ENCODE measurements at places on chromosomes 4 and X.
A peak's percentile ranks its signal among the peaks of the same experiment; 100 is the strongest.

DNA sequence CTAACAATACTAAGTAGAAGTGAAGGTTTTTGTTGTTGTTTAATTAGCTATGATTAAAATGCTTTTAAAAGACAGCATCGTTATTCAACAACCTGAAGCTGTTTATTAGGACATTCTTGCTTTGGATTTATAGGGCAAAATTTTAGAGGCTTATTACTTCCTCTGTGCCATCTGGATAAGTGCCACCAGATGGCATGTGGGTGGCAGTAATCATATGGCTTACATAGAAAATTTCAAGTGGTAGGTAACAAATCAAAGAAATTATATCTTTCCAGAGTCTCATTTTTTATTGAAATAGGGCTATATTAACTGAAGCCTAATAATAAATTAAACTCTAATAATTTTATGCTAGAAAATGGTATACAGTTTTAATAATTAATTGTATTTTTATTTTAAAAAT, 83.3 kb upstream of the HTR2C start:
- DNase-seq, result no peak

DNA sequence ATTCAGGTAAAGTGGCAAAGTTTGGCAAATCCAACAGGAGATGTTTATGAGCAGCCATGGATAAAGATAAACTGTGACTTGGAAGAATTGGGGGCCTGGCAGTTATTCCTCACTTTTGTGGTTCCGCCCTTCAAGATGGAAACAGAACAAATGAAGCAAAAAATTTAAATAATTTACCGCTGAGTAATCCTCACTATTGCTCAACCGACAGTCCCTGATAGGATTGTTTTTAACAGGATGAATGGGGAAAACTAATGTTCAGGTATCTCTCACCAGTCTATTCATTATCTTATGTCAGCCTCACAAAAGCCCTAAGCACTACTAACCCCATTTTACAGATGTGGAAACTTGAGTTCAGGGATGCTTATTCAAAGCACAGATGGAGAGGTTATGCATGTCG, 90.8 kb downstream of the FNIP2 start:
- DNase-seq, result peak; percentile 23

DNA sequence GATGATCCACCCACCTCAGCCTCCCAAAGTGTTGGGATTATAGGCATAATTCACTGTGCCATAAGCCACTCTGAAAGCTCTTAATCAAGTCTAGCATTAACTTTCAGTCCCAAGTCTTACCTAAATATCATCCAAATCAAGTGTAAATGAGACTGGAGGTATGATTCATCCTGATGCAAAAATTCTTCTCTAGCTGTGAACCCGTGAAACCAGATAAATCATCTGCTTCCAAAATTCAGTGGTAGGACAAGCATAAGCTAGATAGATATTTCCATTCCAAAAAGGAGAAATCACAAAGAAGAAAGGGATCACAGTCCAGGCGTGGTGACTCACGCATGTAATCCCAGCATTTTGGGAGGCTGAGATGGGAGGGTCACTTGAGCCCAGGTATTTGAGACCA, 8.8 kb upstream of the TBC1D25 start:
- DNase-seq, result peak; percentile 43

DNA sequence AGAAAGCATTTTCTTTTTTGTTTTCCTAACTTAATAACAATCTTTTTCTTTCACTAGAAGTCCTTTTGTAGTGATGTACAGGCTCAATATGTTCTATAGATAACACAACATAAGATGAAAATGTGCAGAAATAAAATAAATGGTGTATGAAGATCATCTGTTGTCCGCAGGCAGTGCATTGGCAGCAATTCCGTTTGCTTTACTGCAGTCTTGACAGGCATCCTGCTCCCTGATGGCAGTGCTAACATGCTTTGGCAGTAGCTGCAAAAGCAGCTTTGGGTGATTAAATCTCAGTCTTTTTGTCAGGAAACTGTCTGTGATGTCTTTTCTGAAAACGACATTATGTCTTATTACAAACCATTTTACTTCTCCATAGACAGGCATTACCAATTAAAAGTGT, 131.4 kb downstream of the TRAM1L1 start:
- DNase-seq, result no peak

GRCh38 chrX:30488092-30488491, 89.5 kb downstream of the TASL start:
- peak; percentile 37 for DNase-seq

DNA sequence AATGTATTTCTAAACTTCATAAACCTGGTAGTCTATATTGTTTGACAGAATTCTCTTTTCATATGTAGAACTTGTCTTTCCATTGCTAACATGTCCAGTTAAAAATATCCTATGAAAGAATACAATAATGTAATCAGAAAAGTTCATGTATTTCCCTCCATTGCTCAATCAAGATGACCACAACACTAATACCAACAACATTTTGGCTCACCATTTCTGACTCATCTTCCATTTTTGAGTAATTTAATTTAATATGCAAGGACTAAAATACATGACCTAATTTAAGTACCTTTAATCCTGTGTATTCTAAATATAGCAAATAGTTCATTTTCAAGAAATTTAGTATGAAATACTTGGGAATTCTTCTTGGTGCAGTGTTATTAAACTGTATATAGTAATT, 239.5 kb upstream of the GPC4 start:
- peak; percentile 84 for DNase-seq

DNA sequence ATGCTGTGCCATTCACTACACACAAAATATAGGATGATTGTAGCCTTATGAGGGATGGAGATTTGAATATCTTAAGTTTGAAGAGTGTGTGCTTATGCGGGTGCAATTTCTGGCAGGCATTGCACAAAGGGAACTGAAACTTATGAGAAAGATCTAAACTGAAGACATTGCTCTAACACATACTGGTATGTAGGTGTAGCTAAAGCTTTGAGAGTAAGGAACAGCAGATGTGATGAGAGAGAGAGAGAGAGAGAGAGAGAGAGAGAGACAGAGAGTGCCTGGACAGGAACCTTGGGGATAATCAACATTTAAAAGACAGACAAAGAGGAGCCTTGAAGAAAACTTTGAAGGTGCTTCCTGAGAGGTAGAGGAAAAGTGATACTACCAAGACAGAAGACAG, 379.7 kb downstream of the SPRY1 start:
- DNase-seq, result no peak

DNA sequence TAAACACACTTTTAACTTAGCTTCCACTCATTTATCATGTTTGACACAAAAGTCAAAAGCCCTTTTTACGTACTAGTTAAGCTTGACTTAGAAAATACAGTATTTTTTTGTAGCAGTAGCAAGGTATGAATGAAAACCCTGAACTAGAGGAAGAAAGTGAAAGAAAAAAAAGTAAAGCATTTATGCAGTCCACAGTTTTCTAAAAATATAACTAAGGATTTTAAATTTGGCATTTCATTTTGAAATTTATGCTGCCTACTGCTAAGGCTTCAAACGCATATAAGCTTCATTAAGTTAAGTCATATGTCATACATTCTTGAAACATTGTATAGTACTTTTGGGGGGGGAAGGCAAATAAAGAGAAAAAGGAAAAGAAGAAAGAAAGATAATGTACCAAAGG, 201.5 kb downstream of the PDGFC start:
- no peak for DNase-seq

- DNase-seq, result no peak
Observed at GRCh38 chr4:133968174-133968573, 233.4 kb downstream of the PABPC4L start.

DNA sequence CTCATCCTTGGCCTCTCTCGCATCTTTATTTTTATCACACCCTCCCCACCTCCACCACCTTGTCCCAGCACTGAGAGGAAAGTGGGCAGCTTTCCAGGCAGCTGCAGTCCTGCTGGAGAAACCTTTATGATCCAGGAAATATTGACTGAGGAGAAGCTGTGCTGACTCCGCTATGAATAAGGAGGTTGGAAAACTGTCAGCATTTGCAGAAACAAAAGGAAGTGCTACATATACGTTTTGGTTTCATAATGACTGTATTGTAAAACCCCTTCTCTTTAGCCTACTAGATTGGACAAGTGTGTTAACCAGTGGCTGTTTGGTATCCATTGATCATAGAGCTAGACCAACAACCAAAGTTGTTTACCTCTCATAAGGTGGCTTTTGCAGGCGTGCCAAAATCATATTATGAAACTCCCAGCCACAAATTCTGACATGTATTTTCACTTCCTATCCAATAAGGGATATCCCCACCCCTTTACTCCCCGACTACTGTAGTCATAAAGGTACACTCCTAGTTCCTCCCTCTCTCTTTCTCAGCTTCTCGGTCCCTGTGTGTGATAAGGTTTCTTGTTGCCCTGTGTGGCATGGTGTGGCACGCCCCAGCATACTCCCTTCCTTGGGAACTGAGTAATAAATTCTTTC, 88.4 kb downstream of the GPR143 start:
- peak; percentile 71 for DNase-seq

- DNase-seq, result no peak
Observed at GRCh38 chr4:42761804-42762203, 104.9 kb upstream of the ATP8A1 start.

DNA sequence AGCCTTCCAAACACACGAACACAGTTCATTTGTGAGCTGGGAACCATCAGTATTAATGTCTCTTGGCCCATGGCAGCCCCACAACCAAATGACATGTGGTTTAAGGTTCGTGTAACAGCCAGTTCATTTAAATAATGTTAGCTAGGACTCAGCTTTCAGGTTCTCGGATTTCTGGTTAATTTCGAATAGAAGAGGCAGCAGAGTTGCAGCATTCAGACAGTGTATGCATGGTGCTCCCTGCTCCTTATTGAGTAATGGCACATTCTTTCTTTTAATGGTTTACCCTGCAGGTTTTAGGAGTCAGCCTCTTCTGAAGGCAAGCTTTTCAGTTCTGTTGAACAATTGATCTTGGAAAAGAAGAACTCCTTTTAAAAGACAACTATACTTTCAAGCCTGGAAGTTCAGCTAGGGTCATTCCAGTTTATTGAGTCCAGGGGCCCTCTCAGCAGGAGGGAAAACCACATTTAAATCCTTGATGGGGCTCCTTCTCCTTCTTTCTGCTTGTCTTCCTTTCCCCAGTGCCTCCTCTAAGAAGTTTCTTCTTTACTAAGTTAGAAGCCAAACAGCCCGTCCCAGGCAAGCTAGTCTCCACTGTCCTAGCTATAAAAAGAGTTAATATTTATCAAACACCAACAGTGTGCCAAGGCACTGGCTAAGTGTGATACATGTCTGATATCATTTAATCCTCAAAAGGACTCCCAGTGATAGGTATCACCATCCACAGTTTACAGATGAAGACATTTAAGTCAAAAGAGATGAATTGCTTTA, 5.0 kb upstream of the RNF175 start:
- DNase-seq, result no peak

DNA sequence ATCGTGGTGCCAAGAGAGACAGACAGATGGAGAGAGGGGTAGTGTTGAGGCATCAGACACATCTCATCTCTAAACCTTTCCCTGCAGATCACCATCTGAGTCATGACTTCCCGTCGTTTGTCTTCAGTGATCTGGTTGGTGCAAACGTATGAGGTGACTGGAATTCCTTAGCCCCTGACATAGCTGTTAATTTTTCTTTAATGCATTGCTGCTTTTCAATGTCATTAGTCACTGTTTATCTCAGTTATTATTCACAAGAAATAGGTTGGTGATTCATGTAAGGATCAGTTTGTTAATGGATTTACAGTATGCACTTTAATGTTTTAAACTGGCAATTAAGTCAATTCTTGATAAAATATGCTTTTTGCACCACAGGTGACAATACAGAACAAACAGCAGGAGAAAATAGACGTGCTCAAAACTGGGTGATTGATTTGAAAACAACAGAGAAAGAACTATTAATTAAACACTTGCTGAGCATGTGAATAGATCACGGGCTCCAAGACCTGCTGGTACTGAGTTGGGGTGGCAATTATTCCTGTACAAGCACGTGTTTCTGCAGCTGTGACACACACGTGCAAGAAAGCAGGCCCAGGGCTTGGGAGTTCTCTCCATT, 1.3 kb upstream of the TMEM154 start:
- DNase-seq, result peak; percentile 93

GRCh38 chrX:38276089-38276488, 51.2 kb downstream of the RPGR start:
- DNase-seq, result no peak

DNA sequence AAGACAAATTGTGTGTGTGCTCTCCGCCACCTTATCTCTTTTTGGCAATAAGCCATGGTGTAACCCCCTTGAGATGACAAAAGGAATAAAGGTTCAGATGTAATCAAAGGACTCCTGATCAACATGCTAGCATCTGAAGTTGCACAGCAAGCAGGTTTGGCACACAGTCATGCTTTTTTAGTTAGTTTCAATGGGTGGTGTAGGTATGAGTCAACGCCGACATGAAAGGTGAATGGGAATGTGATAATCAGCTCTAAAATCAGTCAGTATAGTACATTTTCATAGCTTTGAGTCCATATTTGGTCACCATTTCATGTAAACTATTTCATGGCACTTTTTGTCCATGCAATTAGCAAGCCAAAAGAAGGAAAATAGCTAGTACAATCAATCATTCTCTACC, 50.4 kb upstream of the ETNPPL start:
- DNase-seq, result no peak

- no peak for DNase-seq
Observed at GRCh38 chr4:15888515-15888914, 50.0 kb downstream of the FGFBP1 start.

DNA sequence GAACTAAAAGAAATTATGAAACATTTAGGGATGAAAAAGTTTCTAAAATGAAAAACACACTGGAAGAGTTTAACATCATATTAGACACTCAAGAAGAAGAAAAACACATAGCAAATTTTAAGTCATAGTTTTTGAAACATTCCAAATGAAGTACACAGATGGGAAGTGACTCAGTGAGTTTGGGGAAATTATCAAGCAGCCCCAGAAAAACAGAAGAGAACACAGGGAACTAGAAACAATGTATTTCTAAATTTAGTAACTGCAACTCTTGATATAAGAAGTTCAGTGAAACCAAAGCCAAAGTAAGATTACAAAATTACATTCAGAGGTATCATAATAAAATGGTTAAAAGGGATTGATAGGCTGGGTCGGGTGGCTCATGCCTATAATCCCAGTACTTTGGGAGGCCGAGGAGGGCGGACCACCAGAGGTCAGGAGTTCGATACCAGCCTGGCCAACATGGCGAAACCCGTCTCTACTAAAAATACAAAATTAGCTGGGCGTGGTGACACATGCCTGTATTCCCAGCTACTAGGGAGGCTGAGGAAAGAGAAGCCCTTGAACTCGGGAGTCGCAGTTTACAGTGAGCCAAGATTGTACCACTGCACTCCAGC, 461.2 kb downstream of the KCTD8 start:
- DNase-seq, result no peak

GRCh38 chr4:54187148-54187547, 41.9 kb upstream of the PDGFRA start:
- no peak for DNase-seq

All from fibroblast of mammary gland (primary cell).